ENCODE measurements at places on chromosomes 13 and 19.

DNA sequence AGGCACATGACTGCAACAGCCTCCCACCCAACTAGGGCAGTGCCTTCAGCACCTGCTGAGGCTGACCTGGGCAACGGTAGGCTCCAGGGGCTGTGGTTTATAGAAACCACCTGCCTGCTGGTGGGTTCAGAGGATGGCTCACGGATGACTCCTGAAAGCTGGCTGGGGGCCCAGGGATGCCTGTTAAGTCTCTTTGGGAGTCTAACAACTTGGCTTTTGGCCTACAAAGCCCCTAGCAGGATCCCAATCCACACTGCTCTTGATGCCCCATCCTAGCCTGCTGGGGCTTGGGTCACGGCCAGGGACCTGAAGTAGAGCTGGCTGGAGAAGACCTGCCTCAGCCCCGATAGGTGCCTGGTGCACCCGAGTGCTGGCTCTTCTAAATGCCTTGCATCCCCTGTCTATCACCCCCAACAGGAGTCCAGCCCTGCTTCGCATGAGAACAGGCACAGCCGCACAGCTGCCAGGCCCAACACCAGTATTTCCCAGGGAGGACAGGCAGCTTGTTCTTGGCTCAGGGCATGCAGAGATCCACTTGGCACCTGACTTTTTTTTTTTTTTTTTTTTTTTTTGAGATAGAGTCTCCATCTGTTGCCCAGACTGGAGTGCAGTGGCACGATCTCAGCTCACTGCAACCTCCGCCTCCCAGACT, 9.1 kb upstream of the EPHX3 start:
- no peak for DNase-seq

DNA sequence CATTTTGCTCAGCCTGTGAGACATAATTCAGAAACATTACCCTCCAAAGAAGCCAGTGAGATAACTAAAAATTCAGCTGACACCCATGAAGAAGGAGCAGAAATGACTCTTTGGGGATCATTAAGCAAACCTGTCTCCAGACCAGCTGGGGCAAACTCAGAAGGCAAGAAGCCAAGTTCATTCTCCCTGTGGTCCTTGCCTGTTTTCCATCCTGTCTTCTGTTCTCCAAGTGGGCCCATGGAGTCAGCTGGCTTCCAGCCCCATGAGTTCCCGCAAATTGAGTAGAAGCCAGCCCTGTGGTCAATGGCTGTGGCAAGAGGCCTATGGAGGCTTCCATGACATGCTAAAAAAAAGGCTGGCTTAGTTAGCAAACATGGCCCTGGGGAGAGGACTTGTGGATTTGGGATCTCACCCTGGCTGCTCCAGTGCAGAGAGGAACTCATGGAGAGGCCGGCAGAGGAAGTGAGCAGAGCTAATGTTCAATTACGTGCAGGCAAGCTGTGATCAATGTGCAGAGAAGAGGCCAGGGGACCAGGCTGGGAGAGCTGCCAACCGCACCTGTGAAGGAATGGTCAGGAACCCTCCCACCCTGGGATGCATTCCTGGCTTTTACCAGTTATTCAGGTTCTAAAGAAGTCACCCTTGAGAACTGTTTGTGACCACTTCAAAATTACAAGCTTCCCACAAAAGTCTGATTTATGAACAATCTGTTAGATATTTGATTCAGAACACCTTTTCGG, 229.1 kb downstream of the TSHZ3 start:
- DNase-seq = no peak

- no peak for DNase-seq
Observed at GRCh38 chr13:111267784-111268183, 52.7 kb upstream of the TEX29 start.

- DNase-seq = no peak
Observed at GRCh38 chr13:32039528-32039927, 8.0 kb downstream of the FRY start.

GRCh38 chr13:23377983-23378632, 55.4 kb downstream of the SACS start:
- no peak for DNase-seq

- no peak for DNase-seq
Observed at GRCh38 chr19:6378041-6378440, 2.3 kb upstream of the PSPN start.

DNA sequence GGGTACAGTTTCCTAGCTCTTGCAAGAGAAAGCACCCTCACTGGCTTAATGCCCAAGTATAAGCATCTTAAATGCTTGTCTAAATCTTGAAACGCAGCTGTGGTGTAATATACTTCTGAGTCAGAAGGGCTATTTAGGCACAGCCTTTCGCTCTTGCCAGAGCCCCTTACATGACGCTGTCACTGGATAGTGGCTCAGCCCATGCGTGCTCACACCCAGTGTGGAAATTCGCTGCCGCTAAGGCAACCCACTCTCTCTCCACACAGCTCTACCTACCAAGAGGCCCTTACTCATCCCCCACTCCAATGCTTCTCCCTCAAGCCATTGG, 24.0 kb downstream of the UQCRFS1 start:
- DNase-seq = no peak

- DNase-seq = no peak
Observed at GRCh38 chr19:5086230-5086629, 117.3 kb downstream of the KDM4B start.

DNA sequence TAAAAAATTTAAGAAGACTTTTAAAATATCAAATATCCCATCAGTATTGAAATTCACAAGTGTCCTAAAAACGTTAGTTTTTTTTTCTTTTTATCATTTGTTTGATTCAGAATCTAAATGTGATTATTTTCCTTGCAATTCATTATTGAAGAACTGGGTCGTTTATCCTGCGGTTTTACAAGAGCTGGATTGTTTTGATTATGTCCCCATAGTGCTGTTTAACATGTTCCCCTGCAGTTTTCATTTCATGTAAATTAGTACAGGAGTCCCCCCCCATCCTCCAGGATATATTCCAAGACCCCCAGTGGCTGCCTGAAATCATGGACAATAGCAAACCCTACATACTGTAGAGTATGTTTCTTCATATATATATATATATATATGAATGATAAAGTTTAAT, 105.7 kb downstream of the KCTD15 start:
- no peak for DNase-seq

DNA sequence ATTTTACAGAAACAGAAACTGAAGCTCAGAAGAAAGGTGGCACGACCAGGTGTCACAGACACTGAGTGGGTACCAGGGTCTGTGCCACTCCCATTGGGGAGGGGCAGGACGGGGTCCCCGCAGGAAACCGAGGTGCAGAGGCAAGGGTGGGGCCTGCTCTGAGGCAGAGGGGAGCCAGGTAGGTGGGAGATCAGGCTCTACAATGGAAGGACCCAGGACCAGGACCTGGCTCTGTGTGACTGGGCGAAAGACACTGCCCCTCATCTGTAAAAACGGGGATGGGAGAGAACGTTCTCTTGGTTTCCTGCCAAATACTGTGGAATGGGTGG, 2.8 kb downstream of the PTGIR start:
- DNase-seq = no peak

DNA sequence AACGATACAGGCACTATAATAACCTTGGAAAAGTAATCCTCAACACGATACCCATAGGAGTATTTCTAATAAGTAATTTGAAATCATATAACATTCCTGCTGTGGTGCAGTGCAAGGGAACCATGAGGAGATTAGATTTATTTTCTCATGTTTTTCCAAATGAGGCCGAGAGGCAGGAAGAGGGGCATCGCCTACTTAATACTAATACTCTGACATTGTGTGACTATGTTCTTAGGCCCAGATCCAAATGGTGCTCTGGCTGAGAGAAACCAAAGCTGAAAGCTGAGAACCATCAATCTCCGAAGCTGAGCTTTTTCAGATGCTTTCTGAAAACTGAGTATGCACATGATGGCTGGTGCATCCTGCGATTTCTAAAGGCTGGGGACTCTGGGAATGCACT, 248.0 kb upstream of the MAB21L1 start:
- no peak for DNase-seq

GRCh38 chr13:58666331-58666730, 1034.8 kb downstream of the PCDH17 start:
- no peak for DNase-seq

DNA sequence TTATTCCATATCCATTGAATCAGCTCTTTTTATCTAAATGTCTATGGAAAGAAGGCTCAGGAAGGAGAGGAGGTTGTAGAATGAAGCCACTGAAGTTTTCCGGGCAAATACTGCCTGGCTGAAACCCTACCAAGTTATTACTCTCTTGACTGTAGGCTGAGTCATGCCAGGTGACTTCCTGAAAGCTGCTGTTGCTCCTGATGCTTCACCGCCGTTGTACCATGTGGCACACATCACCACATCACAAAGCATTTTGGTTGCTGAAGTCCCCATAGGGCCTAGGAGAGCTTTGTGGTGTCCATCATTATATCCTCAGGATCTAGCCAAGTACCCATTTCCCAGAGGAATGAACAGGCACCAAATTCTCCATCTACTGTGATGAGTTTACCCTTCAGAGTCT, 11.1 kb upstream of the TDRD12 start:
- peak; percentile 20 for DNase-seq

DNA sequence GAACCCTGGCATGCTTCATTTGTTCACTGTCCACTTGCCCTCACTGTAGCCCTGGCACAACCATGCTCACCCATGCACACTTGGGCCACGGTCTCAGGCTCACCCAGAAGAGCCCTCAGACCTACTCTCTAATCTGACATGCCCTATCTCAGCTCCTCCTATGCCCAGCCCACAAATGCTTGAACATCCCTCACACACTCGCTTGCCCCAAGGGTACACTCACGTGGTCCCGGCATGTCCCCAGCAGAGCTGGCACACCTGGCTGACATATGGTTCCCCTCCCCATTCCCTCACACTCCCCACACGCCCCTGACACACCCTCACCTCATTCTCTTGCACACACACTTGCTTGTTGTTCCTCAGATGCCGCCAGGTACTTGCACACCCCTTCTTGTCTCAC, 55.7 kb downstream of the MAP4K1 start:
- DNase-seq = no peak

DNA sequence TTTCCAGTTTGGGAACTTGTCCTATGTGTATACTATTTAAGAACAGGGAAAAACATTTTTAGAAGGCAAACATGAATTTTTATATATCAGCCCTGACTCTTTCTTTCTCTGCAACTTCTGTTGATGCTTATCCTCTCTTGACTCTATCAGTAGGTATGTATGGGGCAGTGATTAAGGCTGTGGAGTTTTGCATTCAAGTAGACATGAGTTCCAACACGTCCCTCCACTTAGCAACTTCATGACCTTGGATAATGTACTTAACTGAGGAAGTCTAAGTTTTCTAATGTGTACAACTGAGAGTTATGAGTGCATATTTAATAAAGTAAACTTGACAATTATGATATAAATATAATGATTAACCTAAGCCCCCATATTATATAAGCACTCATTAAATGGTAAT, 414.6 kb downstream of the TDRD3 start:
- no peak for DNase-seq

DNA sequence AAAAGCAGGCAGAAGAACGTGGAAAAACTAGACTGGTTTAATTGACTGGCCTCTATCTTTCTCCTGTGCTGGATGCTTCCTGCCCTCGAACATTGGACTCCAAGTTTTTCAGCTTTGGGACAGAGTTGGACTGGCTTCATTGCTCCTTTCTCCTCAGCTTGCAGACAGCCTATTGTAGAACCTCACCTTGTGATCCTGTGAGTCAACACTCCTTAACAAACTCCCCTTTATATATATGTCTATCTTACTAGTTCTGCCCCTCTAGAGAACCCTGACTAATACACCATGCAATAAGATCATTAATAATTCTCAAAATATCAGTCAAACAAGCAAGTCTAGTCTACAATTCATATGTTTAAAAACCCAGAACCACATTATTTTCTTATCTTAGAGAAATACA, 662.4 kb downstream of the TBC1D4 start:
- DNase-seq = no peak

GRCh38 chr19:2540646-2541454, 64.9 kb downstream of the GADD45B start:
- DNase-seq = no peak

GRCh38 chr13:86933676-86934075, 737.5 kb upstream of the SLITRK5 start:
- no peak for DNase-seq

DNA sequence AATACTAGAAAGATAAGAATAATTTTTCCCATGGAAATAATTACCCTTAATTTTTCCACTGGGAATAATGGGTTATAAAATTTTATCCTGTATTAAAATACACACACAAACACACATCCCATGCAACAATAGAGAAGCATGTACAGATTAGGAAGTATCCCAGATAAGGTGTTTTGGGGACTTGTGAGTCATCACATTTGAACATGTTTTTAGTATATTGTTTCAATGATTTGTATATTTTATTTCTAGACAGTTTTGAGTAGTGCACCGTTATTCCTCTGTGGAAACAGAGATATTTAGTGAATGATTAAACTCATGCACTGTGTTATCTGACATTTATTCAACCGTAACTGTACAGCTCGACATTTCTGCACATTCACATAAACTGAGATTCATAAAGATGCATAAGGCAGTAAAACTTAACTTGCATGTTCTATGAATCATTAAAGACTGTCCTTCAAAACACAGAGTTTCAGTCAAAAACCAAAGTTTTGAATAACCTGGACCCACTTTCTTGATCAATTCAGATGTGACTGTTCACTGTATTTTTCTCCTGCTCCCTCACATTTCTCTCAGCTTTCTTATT, 30.1 kb downstream of the KLF12 start:
- no peak for DNase-seq

GRCh38 chr13:36345438-36346221, 564 bp downstream of the SPART start:
- DNase-seq = peak; percentile 24

Measured in activated T-helper 1 cell treated with anti-CD3 and anti-CD28 coated beads, Interleukin-12 subunit alpha, Interleukin-12 subunit beta, Interleukin-2, Interleukin-4 antibody, amounts not matched to agents 30 ng/mL and 10 ng/mL and 1 ng/mL, durations not matched to agents 14 hours and 24 hours and 36 hours (primary cell).